HepG2 (cell line): ENCODE measurements at places on chromosomes 16 and 17.

GRCh38 chr16:22685459-22685830 lies 128.5 kb upstream of the HS3ST2 start:
- no peak for DNase-seq

- DNase-seq, result peak; percentile 62
Measured at GRCh38 chr16:68715471-68715870, 21.6 kb upstream of the CDH1 start.

DNA sequence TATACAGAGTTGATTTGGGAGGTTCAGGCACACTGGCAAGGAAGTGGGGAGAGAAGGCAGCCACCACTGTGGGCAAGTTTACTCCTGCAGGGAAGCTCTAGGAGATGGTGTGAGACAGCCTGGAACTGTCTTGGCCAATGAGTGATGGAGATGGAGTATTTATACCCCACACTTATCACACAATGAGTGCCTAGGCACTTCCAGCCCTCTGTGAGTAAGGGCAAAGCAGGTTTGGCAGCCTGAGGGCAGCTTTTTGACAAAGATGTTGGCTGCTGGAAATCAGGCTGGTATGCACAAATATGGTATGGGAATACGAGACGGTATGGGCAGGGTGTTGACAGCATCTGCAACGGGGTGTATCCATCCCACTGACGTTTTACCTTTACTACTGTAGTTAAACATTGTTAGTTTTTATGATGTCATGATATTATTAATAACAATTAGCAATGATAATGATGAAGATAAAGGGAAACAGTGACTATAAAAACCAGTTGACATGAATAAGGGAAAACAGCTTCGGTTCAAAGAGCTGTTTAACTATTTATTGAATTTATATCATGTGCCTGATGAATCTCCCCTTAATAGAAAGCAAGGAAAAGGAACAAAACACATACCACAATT lies 149.9 kb downstream of the CDK5R1 start:
- no peak for DNase-seq

DNA sequence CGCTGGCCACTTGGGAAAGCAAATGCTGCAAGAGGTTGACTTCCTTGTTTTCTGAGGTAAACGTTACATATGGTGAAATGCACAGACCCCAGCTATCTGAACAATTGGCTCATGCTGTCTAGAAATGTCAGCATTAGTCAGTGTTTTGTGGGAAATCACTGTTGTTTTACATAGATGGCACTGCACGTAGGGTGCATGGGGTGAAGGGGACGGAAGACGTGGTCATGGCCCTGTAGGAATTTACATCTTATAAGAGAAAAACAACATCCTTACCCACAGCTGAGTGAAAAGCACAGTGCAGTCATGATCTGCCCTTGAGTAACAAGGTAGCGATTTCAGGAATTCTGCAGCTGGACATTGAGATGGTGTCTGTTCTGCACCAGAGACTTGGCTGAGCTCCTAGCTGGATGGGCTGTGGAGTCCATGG lies 15.2 kb downstream of the RPTOR start:
- no peak for DNase-seq

GRCh38 chr16:12881740-12882139 lies 19.7 kb upstream of the SHISA9 start:
- DNase-seq, result no peak

- no peak for DNase-seq
Measured at GRCh38 chr16:26863931-26864330, 202.8 kb upstream of the C16orf82 start.

DNA sequence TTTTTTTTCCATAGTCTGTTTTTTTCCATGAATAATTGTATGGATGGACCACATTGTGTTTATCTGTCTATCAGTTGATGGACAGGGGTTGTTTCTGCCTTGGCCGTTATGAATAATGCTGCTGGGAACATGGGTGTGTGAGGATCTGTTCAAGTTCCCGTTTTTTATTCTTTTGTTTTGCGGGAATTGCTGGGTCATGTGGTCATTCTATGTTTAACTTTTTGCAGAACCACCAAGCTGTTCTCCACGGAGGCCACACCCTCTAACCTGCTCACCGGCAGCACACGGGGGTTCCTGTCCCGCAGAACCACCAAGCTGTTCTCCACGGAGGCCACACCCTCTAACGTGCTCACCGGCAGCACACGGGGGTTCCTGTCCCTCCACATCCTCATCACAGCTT lies 5.9 kb upstream of the MSLN start:
- no peak for DNase-seq

DNA sequence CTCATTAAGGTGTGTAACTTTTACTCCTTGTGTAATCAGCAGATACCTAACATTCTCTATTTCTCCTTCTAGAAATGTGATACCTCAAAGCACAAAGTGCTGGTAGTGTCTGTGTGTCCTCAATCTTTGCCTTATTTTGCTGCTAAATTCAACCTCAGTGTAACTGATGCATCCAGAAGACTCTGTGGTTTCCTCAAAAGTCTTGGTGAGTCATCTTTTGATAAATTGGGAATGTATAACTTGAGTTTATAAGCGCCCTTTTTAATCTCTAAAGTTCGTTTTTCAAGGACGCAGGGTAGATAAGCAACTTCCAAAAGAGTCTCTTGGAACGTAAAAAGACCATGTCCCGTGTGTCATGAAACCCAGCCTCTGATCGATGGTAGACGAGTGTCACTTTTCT lies 10.2 kb downstream of the NARF start:
- no peak for DNase-seq

DNA sequence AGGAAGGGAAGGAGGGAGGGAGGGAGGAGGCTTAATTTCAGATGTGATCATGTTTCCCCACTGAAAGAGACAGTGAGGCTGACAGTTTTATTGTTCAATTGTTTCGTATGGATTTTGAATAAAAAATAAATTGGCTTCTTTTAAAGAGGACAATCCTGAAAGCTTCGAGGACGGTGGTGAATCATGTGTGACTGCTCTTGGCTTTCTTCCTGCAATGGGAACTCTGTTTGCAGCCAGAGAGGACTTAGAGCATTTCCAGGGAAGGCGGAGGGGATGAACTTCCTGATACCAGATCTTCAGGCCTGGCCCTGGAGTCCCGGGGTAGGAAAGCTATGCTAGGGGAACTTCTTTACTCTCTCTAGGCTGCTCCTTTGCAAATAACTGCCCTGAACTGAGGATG lies 72.8 kb upstream of the C16orf82 start:
- no peak for DNase-seq

DNA sequence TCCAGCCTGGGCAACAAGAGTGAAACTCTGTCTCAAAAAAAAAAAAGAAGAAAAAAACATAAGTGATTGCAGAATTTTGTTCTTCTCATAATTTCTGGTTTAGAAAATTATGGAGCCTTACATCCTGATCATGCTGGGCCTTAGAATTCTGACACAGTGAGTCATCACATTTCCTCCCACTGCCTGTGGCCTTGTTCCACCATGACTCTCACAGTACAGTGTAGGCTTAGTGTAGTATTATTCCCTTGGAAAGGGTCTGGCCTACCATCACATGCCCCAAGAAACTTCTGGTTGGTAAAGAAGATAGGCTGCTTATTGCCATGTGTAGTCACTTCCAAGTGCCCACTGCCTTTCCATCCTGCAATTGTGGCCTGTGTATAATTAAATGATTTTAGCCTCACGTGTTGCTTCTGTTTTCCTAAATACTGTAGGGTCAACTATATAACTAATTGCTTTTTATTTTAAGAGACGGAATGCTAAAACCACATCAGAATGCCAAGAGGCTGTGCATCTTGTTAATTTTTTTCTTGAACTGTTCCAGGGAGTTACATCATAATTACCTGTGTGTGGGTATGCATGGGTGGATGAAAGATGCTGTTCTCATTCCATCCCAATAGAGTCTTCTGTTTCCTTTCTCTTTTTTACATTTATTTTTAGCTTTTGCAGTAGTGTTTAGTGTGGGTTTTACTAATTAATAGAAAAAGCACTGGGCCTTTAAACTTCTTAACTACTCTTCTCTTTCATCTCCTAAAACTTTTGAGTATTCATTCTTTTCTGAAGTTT lies 25.9 kb downstream of the OGFOD1 start:
- DNase-seq, result peak; percentile 27

DNA sequence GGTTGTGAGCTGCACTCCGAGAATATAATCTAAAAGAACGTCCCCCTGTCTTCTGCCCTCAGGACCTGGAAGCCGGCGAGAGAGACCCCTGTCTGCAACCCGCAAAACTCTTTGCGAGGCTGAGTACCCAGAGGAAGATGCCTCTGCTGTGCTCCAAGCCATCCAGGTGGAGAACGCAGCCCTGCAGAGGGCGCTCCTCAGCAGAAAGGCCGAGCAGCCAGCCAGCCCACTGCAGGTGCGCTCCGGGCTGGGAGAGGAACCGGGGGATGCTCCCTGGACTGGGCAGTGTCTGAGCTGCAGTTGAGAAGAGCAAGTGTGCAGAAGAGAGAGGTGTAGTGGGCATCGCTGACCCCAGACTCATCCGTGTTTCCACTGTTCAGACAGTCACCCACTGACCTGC lies 148.3 kb downstream of the KATNIP start:
- no peak for DNase-seq

- no peak for DNase-seq
Measured at GRCh38 chr16:799111-799947, 1.2 kb downstream of the GNG13 start.

- no peak for DNase-seq
Measured at GRCh38 chr16:78563905-78564304, 464.5 kb downstream of the WWOX start.

- DNase-seq, result no peak
Measured at GRCh38 chr17:39553341-39553945, 54.3 kb downstream of the NEUROD2 start.

GRCh38 chr17:47785538-47786123 lies 36.0 kb downstream of the OSBPL7 start:
- peak; percentile 52 for DNase-seq

GRCh38 chr17:15973016-15973415 lies 26.5 kb downstream of the ZSWIM7 start:
- no peak for DNase-seq

- no peak for DNase-seq
Measured at GRCh38 chr17:77185137-77185536, 44.4 kb downstream of the SEC14L1 start.

DNA sequence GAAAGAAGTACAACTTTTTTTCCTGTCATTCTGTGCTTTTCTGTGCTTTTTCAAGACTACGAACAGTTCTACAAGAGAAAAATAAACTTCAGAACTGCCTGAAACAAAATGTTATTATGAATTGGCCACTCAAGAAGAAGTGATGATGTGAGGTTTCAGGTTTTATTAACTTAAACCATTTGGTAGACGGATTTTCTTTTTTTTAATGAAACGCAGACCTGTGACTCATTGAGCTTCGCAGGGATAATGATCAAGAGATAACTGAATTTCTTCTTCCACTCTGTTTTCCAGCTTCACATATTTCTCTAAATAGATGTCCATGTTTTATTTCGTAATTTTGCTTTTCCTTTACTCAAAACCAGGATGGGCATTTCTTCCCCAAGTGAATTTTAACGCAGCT lies 32.7 kb downstream of the AIPL1 start:
- DNase-seq, result no peak

DNA sequence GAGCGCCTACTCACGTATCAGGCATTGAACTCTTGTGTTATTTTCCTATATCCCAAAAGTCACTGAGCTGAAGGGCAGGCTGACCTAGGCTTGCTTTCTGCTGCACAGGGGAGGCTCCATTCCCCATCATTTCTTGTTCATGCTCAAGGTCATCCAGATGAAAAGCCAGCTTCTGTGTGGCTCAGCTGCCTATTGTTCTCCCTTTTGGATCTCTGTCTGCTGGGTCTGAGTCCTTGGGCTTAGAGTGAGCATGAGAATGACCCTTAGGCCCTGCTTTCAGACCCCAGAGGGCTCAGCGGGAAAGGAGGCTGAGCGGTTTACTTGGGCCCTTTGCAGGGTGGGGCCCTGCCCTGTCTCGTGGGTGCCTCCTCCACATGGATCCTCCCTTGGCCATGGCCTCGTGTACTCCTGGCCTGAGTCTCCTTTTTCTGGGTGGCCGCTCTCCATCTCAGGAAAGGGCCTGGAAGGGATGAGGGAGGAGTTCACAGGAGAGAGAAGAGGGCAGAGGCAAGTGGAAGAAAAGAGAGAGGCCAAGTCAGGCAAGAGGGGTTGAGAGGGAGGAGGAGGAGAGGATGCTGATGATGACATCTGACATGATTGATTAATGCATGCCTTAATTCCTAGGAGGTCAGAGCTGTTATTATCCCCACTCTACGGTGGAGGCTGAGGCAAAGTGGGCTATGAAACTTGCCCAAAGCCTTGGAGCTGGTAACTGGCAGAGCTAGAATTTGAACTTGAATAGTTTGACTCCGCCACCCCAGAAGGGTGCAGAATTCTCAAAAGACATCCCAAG lies 19.8 kb upstream of the MAP3K14 start:
- DNase-seq, result no peak

GRCh38 chr17:78138204-78139060 lies 7.8 kb upstream of the C17orf99 start:
- DNase-seq, result no peak

- DNase-seq, result no peak
Measured at GRCh38 chr16:64996641-64997040, 125.2 kb downstream of the CDH11 start.

DNA sequence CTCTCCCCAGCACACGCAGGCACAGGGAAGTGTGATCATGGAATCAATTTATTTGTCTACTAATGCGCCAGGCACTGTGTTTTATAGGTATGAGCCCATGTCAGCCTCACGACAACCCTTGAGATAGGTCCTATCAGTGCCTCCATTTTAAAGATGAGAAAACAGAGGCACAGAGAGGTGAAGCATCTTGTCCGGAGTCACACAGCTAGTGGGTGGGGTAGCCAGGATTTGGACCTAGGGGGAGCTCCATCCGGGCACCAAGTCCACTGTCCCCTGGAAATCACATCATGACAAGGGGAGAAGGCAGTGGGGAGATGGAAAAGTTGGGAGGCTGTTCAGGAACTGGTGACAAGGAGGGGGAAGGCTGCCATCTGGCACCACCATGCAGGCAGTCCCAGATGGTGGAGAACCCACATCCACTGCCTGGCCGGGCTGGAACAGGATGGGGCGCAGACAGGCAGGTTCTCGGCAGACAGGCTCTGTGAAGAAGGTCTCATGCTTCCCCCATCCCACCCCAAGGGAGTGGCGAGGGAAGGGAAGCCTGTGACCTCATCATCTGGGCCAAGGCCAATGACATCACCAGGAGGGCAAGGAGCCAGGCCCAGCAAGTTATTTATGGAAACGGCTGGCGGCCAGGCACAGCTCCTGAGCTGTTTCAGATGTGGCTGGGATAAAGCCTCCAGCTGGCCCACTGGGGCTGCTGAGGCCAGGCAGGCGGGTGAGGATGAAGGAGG lies 126.0 kb upstream of the SDK2 start:
- no peak for DNase-seq

DNA sequence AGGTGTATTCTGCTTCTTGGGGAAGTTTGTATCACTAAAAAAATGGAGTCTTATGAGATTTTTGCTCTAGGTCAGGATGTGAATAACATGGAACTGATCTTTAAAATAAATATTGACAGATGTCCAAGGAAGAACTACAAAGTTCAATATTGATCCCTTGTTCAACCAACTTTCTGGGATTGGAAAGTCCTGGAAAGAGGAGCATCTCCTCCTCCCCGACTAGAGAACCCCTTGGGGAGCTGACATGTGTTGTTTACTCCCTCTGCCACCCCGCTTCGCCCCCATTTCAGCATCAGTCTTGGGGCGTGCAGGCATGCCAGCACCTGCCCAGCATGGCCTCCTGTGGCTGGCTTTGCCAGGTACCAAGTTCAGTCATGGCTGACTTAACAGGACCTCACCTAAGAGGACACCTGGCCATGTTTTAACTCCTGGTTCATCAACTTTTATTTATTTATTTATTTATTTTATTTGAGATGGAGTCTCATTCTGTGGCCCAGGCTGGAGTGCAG lies 33.8 kb downstream of the PMFBP1 start:
- DNase-seq, result no peak

GRCh38 chr16:2535625-2536013 lies 2.2 kb upstream of the PDPK1 start:
- DNase-seq, result no peak
